Activated T-helper 2 cell treated with anti-CD3 and anti-CD28 coated beads, Interferon-gamma antibody, Interleukin-2, Interleukin-4, amounts not matched to agents 10 μg/mL and 5 μg/mL and 100 μg/mL, durations not matched to agents 14 hours and 24 hours and 36 hours (primary cell): ENCODE measurements at places on chromosomes 1 and 21. TPM values are rescaled to one million over a fixed set of nuclear protein-coding genes. Genes with fewer than 3 reads are reported as not detected.

Gene TSPAN1
- total RNA-seq = 0.46 TPM in 1 of 2 replicates, not detected in the other

Gene DVL1
- 53.8 and 60.7 TPM in 2 replicates for total RNA-seq

Gene S100A9
- not detected in 2 replicates for total RNA-seq

Gene LYPD8
- not detected in 2 replicates for total RNA-seq

Gene EPS8L3
- total RNA-seq = not detected in 2 replicates

Gene HDAC1
- 179 and 195 TPM in 2 replicates for total RNA-seq

Gene MPL
- total RNA-seq = not detected in 2 replicates

Gene KRTAP19-1
- total RNA-seq = not detected in 2 replicates

Gene RXFP4
- not detected in 2 replicates for total RNA-seq

Gene HAX1
- 112 and 113 TPM in 2 replicates for total RNA-seq

Gene DNM3
- total RNA-seq = 0.37 and 0.41 TPM in 2 replicates

- no peak overlapping the region for H3K27ac ChIP-seq
- H3K4me1 ChIP-seq = no peaks in the 10 kb centered on the region
- H3K27me3 ChIP-seq = no peaks in the 10 kb centered on the region
- no peak overlapping the region for H3K4me3 ChIP-seq
Measured at GRCh38 chr1:53244141-53244540, 5.8 kb upstream of the MAGOH start.

- peaks cover 5% of the 10 kb centered on the region for H3K4me1 ChIP-seq
- no peak overlapping the region for H3K4me3 ChIP-seq
- no peaks in the 10 kb centered on the region for H3K36me3 ChIP-seq
- DNase-seq = no peak
- no peak overlapping the region for H3K27ac ChIP-seq
Measured at GRCh38 chr1:243494741-243495431, 239.0 kb downstream of the SDCCAG8 start.

DNA sequence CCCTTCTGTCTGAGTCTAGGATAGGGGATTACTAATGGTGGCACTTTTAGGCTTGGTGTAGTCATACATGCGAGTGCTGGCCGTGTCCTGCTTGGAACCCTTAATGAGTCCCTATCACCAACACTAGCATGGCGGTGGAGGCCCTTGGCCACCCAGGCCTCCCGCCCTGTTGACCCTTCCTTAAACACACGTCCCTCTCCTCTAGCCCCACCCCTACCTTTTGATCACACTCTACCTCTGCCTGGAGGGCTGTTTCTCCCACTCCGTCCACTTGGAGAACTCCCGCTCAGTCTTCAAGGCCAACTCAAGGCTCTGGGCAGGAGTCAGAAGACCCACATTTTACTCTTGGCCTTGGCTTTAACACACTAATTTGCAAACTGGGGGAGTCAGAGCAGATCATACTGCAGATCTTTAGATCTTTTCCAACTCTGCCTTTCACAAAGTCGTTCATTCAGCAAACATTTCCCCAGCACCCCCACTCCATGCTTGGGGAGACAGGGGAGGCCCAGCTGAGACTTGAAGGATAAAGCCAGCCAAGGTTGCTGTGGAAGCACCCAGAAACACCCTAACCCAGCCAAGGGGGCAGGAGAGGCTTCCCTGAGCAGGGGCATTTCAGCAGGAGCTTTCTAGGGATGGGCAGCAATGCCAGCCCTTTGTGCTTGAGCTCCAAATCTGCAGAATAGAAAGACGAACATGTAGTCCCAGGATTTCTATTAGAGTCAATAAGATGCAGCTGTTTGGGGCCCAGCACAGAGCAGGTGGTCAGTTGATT, 1.9 kb downstream of the PODN start:
- no peak overlapping the region for H3K27ac ChIP-seq
- H3K27me3 ChIP-seq = peaks cover 42% of the 10 kb centered on the region
- peaks cover 2% of the 10 kb centered on the region for H3K4me1 ChIP-seq
- H3K4me3 ChIP-seq = no peak overlapping the region
- H3K36me3 ChIP-seq = no peaks in the 10 kb centered on the region

GRCh38 chr1:98232678-98233077, 311.8 kb upstream of the DPYD start:
- H3K27me3 ChIP-seq = no peaks in the 10 kb centered on the region
- no peaks in the 10 kb centered on the region for H3K4me1 ChIP-seq
- H3K36me3 ChIP-seq = no peaks in the 10 kb centered on the region
- DNase-seq = no peak
- H3K4me3 ChIP-seq = no peak overlapping the region

DNA sequence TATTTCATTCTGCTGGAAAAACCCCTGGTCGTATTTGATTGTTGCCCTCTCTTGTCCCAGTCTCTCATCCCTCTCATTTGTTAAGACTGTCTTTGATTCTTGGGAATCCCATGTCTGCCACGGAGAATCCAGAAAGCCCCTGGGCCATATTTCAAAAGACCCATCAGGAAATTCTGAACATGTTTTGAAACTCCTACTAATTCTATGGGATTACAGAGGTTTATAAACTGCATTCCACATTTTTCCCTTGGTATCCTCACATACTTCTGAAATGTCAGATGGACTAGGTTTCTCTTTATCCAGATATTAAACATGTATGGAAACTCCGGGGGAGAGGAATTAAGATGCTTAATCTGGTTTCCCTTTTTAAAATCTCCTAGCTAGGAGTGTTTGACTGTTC, 80.0 kb downstream of the HUNK start:
- no peaks in the 10 kb centered on the region for H3K4me1 ChIP-seq
- DNase-seq = no peak
- H3K27ac ChIP-seq = no peak overlapping the region
- H3K27me3 ChIP-seq = no peaks in the 10 kb centered on the region
- no peaks in the 10 kb centered on the region for H3K36me3 ChIP-seq

- DNase-seq = no peak
- peaks cover 37% of the 10 kb centered on the region for H3K36me3 ChIP-seq
- peak overlapping the region; percentile 99 for H3K27ac ChIP-seq
- H3K27me3 ChIP-seq = no peaks in the 10 kb centered on the region
- peak overlapping the region; percentile 91 for H3K4me3 ChIP-seq
- H3K4me1 ChIP-seq = peaks cover 52% of the 10 kb centered on the region
Measured at GRCh38 chr21:25560271-25560685, 47.0 kb downstream of the MRPL39 start.

DNA sequence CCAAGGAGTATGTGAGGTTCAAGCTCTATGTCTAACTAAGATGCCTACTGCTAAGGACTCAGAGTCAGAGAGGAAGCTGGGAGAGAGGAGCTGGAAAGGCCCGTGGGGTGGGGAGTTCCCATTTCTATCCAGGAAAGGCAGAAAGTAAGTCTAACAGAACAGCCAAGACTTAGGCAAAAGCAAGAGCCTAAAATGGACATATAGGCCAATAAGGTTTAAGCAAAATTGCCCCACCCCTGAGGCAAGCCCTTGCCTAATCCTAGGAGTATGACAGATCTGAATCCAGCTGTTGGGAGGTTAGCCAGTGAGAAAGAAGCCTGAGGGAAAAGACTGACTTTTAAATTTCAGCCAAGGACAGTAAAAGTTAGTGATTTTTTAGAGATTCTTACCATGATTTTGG, 1.6 kb upstream of the KLHDC9 start:
- DNase-seq = no peak
- peaks cover 21% of the 10 kb centered on the region for H3K36me3 ChIP-seq
- no peaks in the 10 kb centered on the region for H3K27me3 ChIP-seq
- peaks cover 52% of the 10 kb centered on the region for H3K4me1 ChIP-seq
- no peak overlapping the region for H3K4me3 ChIP-seq

DNA sequence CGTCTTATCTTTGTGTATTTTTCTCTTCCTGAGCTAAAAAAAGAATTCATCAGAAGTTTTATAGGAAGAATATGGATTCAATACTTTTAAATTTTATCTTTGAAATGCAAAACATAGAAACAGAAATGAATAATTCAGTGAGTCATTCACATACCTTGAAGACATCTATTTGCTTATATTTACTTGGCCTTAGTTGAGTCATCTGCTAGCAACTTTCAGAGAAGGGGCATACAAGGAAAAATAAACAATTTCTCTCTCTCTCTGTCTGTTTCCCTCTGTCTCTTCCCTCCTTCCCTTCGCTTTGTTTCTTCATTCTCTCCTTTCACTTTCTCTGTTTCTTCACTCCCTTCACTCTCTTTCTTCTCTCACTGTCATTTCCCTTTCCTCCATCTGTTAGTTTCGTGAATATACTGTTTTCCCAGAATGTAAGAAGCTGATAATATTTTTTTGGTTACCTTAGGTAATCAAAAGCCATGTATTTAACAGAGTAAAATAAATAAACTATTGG, 477.2 kb downstream of the BRINP3 start:
- no peak for DNase-seq
- H3K27ac ChIP-seq = no peak overlapping the region
- H3K27me3 ChIP-seq = no peaks in the 10 kb centered on the region
- no peak overlapping the region for H3K4me3 ChIP-seq
- H3K36me3 ChIP-seq = no peaks in the 10 kb centered on the region
- H3K4me1 ChIP-seq = no peaks in the 10 kb centered on the region

DNA sequence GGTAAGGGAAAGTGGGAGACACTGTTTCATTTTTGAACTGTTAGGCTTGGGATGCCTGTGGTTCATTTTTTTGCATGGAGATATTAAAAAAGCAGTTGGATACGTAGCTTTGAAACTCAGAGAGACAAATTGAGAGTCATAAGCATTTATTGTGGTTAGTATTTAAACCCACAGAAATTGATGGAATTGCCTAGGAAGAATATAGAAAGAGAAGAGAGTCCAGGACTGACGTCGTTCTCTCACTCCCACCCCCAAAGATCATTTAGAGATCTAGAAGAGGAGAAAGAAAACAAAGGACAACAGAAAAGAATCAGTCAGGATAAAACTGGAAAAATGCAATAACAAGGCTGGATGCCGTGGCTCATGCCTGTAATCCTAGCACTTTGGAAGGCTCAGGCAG, 73.2 kb upstream of the BMP8A start:
- no peak overlapping the region for H3K27ac ChIP-seq
- peaks cover 9% of the 10 kb centered on the region for H3K4me1 ChIP-seq
- H3K4me3 ChIP-seq = no peak overlapping the region
- no peaks in the 10 kb centered on the region for H3K27me3 ChIP-seq

DNA sequence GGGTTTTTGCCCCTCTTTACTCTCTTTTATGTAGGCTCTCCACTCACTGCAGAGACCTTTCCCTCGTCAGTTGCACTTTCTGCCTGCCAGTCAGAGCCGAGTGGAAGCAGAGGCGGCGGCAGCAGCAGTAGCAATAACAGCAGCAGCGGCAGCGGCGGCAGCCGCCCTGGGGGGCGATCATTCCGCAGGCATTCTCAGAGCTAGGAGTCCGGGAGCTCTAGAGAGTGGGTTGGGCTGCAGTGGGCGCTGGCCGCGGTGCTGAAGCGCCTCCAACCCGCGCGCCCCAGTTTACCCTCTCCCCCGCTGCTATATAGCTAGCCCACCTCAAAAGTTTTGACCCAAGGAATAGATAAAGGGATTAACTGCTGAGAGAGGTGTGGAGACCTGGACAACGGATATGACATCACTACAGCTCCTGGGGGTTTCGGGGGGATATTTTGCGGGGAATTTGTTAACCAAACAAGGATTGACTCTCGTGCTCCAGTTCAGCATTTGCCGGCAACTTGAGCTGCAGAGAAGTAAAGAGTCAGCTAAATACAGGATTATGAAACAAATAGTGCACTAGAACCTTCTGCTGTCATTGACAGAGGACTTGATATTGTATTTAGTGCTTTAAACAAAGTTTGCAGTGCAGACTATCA, at the start of gene OLFM3:
Gene OLFM3 (minus strand): TSS at position 102 of the 641 bp plus-strand sequence.
- H3K27me3 ChIP-seq = peaks cover 9% of the 10 kb centered on the region
- no peak within 1 kb of the TSS for H3K27ac ChIP-seq
- no peaks in the 10 kb centered on the region for H3K36me3 ChIP-seq
- H3K4me3 ChIP-seq = no peak within 1 kb of the TSS
- peak; percentile 10 for DNase-seq
- no peaks in the 10 kb centered on the region for H3K4me1 ChIP-seq

- no peaks in the 10 kb centered on the region for H3K4me1 ChIP-seq
- no peak overlapping the region for H3K4me3 ChIP-seq
- H3K27me3 ChIP-seq = no peaks in the 10 kb centered on the region
- H3K36me3 ChIP-seq = no peaks in the 10 kb centered on the region
- no peak overlapping the region for H3K27ac ChIP-seq
Measured at GRCh38 chr1:75548721-75549480, 62.0 kb downstream of the SLC44A5 start.

GRCh38 chr1:104056786-104057185, 307.1 kb downstream of the AMY1C start:
- no peaks in the 10 kb centered on the region for H3K4me1 ChIP-seq
- no peak overlapping the region for H3K27ac ChIP-seq
- no peak overlapping the region for H3K4me3 ChIP-seq
- H3K27me3 ChIP-seq = no peaks in the 10 kb centered on the region
- no peak for DNase-seq

DNA sequence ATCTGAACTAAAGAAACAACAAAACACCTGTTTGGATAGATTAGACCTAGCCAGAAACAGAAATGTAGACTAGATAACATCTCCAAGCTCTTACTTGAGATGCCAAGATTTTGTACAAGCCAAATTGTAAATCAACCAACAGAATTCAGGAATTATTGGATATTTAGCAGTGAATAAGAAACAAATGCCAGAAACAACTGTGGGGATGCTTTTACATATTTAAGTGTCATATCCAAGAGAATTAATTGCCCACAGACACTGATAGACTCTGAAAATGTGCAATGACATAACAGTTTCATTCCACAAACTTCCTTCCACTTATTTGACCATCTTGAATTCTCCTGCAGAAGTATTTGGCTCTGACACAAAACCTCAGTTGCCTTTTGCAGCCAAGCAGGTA, 92.3 kb downstream of the SGIP1 start:
- H3K27me3 ChIP-seq = no peaks in the 10 kb centered on the region
- no peaks in the 10 kb centered on the region for H3K36me3 ChIP-seq
- H3K4me3 ChIP-seq = no peak overlapping the region
- H3K4me1 ChIP-seq = peaks cover 8% of the 10 kb centered on the region
- no peak for DNase-seq
- no peak overlapping the region for H3K27ac ChIP-seq
